GDM1 (cell line): ENCODE measurements at places on chromosomes 1 and 21.

DNA sequence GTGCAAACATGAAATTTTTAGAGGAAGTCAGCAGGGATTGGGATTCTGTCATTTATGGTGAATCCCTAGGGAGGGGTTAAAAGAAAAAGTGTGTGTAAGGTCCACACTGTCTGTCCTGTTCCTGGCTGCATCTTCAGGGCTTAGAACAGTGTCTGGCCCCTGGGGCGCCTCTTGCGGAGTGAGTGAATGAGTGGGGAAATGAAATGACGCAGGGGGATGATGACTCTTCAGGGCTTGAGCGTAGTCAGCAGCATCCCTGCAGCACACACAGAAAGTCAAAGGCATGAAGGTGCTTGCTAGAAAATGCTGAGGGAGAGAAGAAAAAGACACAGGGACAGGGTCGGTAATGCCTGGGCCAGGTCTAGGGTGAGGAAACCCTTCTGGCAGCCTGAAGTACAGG lies 57.8 kb downstream of the PGBD5 start:
- DNase-seq = no peak

GRCh38 chr1:209768354-209768774 lies 12.5 kb downstream of the TRAF3IP3 start:
- no peak for DNase-seq

DNA sequence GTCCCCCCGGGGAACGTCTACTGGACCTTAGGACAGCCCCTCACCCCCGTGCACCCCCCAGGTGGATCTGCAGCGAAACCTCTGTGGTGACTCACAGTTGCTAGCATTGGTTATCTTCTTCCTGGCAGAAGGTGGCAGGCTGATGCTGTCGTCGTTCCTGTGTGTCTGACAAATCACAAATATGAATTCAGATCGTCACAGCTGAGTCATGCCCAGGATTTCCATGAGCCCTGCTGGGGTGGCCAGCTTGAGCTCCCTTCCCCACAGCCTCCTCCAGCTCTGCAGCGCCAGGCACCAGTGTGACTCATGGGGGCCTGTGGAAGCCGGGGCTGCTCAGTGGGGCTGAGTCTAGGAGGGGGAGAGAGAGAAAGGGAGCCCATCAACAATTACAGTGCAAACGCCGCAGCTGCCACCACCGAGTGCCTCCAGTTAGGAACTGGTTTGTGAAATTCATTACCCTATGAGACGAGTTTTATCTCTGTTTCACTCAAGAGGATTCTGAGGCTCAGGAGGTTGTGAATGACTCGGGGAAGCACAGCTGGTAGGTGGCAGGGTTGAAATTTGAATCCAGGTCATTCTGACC lies 197.9 kb downstream of the DYRK1A start:
- peak; percentile 85 for DNase-seq

GRCh38 chr1:102952400-102952799 lies 155.9 kb downstream of the COL11A1 start:
- no peak for DNase-seq

- no peak for DNase-seq
These were observed 32.7 kb upstream of the HP1BP3 start for GRCh38 chr1:20819818-20820217.

GRCh38 chr1:31483012-31483946 lies 70.3 kb downstream of the SERINC2 start:
- DNase-seq = peak; percentile 16

GRCh38 chr1:199545780-199546179 lies 481.7 kb upstream of the NR5A2 start:
- no peak for DNase-seq
